ENCODE measurements at places on chromosomes 12 and 14.

DNA sequence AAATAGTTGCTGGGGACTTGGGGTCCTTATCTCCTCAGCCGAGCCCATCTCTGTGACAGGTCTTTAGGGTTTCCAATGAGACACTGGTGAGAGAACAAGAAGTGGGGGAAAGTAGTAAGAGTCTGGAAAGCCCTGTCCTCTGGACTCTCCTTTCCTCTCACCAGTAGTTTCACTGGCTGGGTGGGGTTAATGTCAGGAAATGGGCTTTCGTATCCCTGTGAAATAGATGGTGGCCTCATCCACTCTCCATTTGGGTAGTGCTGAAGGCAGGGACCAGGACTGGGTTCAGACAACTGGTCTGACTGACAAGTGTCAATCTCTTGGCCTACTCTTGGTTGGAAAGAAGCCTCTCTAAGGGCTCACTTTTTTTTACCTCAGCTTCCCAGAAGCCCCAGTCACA is 7.5 kb downstream of the ZNF385A start:
- DNase-seq, result no peak

- DNase-seq, result no peak
These were observed 12.8 kb downstream of the MYRFL start for GRCh38 chr12:69837657-69838415.

DNA sequence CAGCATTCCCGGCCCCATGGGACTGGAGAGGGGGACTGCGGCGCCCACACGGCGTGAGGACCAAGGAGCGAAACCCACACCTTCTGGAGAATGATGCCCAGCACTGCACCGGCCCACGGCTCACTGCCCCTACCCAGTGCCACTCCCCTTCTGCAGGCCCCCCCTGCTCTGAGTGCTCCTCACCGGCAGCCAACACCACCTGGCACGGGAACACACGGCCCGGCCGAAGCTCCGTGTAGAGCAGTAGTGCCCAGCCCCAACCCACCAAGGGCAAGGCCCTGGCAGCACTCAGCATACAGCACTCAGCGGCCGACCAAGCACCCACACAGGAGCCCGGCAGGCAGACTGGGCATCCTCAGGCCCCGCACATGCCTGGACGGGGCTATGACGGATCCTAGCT is 13.4 kb downstream of the BTBD6 start:
- no peak for DNase-seq

DNA sequence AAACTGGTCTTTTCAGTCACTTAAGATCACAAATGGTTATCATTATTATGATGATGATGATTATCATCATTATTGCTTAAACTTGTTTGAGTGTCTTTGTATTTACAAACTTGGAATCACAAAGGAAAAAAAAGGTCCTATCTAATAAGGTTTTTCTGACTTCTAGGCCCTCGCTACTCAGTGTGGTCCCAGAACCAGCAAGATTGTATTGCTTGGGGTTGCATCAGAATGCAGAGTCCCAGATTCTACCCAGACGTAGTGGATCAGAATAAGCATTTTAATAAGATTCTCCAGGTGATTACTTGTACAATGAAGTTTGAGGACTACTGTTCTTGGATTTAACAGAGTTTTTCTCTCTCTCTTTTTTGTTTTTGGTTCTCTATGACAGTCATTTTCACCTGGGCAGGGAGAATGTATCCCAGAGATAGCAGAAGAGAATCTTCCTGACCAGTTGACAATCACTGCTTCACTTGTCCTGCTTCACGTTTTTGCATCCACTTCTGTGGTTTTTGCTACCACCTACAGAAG is 29.3 kb upstream of the PPP1R12A start:
- DNase-seq, result no peak

GRCh38 chr14:101972126-101972866 is 7.9 kb downstream of the DYNC1H1 start:
- DNase-seq, result peak; percentile 100

- DNase-seq, result no peak
These were observed 465.3 kb upstream of the TBX3 start for GRCh38 chr12:115149279-115149678.

DNA sequence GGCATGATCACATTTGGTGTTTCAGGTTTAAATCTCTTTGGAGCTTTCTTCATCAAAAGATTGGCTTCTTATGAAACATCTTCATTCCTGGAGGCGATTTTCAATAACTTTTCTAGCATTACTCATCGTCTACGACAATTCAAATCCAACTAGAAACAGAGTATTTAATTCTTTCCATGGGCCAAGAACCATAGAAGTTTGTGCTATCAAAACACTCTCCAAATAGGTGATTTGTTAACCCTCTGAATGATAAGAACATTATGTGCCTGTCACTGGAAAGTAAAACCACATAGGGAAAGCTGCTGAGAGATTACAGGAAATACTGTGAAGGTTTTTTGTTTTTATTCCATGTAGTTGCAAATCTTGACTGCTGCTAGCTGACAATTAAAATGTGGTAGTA is 6.9 kb upstream of the DCN start:
- no peak for DNase-seq

GRCh38 chr12:4270016-4270830 is 3.3 kb upstream of the CCND2 start:
- DNase-seq, result no peak

Measured in RKO (cell line).